ENCODE measurements at places on chromosomes 11 and 22.

DNA sequence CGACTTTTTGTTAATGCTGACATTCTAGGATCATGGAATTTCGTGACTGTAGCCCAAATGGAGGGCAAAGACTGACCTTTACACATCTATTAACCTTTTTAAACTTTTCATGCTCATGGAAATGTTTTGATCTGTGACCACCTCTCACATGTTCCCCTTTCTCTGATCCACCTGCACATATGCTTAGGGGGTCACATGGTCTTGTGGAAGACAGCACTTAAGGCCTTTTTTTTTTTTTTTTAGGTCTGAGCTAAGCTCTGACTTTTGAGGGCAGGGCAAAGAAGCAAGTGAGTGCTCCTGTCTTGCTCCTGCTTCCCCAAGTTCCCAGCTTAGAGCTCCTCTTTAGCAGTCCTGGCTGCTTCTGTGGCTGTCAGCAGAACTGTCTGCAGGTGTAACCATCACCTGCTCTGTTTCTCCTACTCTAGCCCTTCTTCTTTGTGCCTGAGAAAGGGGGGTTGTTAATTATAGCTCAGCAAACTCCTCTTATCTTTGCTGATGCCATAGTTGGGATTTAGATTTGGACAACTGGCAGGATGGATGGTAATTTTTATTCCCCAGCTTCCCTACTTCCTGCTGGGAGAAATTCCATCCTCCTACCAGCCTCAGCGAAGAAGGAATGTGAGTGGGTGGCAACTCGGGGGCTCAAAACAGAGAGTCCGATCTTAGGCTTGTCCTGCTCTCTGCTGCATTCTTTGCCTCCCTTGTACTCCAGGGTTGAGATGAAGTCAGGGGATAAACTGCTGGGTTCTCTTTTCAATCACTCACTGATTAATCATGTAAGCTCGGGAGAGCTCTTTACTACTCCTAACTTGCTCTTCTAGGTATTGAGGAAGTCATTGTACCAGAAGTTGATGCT is 64.4 kb downstream of the GRAMD1B start:
- no peak for DNase-seq

DNA sequence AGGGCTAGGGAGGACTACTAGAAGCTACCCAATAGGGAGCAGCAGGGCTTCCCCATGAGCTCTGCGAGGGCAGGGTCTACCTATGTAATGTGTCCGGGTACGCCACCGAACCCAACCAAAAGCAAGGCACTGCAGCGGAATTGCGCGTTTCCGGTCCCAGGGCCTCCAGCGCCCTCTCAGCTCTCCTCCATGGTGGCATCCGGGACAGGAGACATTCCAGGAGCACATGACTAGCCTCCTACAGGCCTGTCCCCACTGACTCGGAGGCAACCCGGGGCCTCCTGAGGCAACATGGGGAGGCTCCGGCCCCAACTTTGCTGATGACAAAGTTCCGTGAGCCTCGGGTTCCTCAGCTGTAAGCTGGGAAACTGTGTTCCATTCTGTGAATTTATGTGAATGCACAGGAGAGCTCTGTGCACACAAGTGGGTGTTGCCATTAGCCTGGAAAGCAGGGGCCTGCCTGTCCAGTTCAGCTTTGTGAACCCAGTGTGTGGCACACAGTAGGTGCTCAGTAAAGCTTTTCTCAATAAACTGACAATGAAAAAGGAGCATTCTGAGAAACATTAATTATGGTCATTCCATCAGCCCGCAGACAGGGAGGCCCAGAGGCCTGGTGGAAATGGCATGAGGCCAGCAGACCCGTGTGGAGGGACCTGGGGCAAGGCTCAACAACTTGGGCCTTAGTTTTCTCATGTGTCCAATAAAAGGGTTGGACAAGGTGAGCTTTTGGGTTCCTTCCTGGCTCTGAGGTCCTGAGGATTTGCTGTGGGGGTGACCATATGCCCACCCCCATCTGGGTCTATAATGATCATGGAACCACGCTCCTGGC is 50.3 kb downstream of the CHRDL2 start:
- DNase-seq: no peak

GRCh38 chr11:65112546-65113360 is 1.1 kb downstream of the TM7SF2 start:
- peak; percentile 78 for DNase-seq

DNA sequence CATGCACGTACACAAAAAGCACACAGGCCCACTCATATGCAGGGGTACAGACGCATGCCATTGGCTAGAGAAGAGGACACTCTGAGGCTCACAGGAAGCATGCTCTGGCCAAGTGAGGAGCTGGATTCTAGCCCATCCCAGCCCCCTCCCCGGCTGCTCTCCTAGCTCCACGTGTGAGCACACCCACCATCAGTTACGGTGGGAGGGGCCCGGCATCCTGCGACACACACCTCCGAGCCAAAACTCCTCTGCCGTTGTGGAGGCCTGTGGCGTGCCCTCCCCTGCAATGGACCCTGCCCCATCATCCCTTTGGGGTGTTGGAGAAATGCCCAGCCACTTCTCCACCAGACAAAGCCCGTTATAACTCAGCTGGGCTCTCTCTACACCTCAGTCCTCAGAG is 15.1 kb upstream of the IGSF9B start:
- DNase-seq: no peak

- no peak for DNase-seq
These were observed 28.8 kb downstream of the IGLL5 start for GRCh38 chr22:22916215-22916951.

GRCh38 chr22:38706101-38706900 is 557 bp downstream of the GTPBP1 start:
- peak; percentile 44 for DNase-seq

- no peak for DNase-seq
These were observed 105.8 kb upstream of the TRIM77 start for GRCh38 chr11:89604281-89604680.

- DNase-seq: no peak
These were observed 120.9 kb downstream of the ST3GAL4 start for GRCh38 chr11:126476266-126476924.

DNA sequence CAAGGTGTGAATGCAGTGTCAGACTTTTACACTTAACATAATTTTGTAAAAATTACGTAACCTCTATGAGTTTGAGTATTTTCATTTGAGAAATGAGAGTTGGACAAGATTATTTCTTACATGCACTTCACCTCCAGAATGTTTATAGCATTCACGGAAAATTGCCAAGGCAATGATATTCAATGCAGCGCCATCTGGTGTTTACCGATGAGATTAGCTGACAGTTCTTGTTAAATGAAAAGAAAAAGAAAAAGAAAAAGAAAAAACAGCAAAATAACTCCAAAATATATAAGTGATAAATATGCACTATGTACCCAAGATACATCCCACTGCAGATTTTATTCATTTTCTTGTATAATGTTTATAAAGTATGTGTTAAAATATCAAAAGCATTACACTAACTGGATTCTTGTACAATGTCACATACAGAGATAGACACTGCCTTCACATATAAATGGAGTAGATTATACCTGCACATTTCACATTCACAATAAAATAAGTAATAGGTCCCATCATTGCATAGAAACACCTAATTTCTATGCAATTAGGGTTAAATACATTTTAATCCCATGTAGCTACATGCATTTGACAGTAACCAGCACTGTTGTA is 976.3 kb upstream of the FAT3 start:
- DNase-seq: no peak

DNA sequence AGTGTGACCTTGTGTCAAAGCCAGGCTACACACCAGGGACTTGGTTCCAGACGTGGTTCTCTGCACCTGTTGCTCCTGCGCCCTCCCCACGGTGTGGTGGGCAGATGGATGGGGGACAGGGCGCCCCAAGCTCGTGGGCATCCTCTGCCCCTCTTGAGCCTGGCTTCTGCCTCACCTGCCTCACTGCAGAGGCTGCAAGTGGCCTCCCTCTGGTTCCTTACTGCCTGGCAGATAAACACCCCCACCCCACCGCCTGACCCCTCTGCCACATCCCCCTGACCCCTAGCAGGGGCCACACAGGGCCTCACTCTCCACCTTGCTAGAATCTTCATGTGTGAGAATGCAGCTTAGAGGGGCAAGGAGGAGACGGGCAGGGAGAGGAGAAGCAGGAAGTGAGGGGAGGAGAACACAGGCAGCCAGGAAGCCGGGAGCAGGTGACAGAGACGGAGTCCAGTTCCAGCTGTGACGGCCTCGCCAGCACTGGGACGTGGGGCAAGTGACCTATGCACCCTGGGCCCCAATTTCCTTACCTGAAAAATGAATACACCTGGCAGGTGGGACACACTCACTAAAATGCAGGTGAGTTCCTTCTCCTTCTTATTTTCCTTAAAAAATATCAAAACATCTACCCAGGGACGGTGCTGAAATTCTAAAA is 178.3 kb downstream of the EFCAB6 start:
- DNase-seq: no peak
